ENCODE measurements at places on chromosomes 16 and 17.

DNA sequence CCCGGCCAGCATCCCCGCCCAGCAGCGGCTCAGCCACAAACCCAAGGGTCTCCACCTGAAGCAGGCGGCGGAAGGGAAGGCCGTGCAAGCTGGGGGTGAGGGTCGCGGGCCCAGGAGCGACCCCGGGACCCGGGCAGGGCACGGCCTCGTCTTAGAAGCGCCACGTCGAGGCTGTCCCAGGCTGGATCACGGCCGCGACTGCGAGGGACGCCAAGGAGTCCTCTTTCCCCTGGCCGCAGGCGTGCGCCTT lies 538 bp upstream of the CCNF start:
- DNase-seq = no peak

GRCh38 chr16:83118365-83118764 lies 491.6 kb downstream of the CDH13 start:
- DNase-seq = no peak

- DNase-seq = no peak
Measured at GRCh38 chr17:15263206-15263579, 1.9 kb downstream of the PMP22 start.

GRCh38 chr17:50426472-50426782 lies 409 bp downstream of the ACSF2 start:
- DNase-seq = no peak

GRCh38 chr16:86676254-86676670 lies 97.9 kb downstream of the FOXL1 start:
- no peak for DNase-seq

- no peak for DNase-seq
Measured at GRCh38 chr17:31281061-31281460, 16.0 kb downstream of the OMG start.

- no peak for DNase-seq
Measured at GRCh38 chr16:57801809-57802340, 416 bp downstream of the KIFC3 start.

GRCh38 chr17:82536512-82537201 lies 17.1 kb downstream of the FOXK2 start:
- no peak for DNase-seq

- DNase-seq = no peak
Measured at GRCh38 chr17:73878923-73879322, 234.7 kb upstream of the SDK2 start.

GRCh38 chr17:56159826-56160380 lies 6.6 kb downstream of the ANKFN1 start:
- no peak for DNase-seq

- DNase-seq = peak; percentile 29
Measured at GRCh38 chr17:60087882-60088669, 9.4 kb upstream of the HEATR6 start.

DNA sequence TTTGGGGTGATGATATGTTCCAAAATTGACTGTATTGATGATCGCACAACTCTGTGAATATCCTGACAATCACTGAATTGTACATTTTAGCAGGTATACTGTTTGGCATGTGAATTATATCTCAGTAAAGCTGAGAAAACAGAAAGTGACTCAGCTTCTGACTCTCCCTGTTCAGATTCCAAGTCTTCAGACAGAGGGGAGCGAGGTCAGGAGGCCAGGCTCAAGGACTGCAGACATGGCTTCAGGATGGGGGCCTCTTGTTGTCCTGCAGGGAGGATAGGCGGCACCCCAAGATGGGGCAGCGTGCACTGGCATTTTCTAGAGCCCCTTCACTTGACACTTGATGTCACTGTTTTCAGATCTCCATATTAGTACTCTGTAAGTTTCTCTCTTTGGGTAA lies 45.6 kb downstream of the KNOP1 start:
- no peak for DNase-seq

GRCh38 chr17:11334493-11334892 lies 93.5 kb downstream of the SHISA6 start:
- no peak for DNase-seq

DNA sequence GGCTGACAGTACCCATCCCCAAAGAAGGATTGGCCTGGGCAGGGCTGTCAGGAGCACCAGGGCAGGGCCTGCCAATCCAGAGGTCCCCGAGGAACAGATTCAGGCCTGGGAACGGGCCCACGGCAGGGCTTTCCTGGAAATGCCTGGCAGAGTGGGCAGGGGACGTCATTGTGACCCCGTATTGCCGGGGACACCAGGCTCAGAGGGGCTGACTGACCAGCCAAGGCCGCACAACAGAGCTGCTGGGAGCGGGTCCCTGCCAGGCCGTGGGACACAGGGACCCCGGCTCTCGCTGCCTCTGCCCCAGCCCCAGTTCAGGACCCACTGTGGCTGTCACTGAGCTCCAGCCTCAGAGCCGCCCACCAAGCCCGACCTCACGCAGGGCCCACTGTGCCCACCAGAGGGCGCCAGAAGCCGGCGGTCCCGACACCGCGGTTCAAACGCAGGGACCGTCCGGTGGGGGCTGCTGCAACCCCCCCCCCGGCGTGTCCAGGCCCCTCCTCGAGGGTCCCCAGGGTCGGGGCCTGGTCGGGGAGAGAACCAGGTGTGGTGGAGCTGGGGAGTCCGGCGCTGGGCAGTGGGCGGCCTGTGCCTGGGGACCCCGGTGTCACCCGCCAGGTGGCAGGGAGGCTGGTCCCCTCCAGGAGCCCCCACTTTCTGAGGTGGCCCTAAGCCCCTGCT lies 15.2 kb upstream of the SSTR5 start:
- DNase-seq = peak; percentile 86

GRCh38 chr16:52755396-52755795 lies 208.5 kb upstream of the TOX3 start:
- DNase-seq = no peak

DNA sequence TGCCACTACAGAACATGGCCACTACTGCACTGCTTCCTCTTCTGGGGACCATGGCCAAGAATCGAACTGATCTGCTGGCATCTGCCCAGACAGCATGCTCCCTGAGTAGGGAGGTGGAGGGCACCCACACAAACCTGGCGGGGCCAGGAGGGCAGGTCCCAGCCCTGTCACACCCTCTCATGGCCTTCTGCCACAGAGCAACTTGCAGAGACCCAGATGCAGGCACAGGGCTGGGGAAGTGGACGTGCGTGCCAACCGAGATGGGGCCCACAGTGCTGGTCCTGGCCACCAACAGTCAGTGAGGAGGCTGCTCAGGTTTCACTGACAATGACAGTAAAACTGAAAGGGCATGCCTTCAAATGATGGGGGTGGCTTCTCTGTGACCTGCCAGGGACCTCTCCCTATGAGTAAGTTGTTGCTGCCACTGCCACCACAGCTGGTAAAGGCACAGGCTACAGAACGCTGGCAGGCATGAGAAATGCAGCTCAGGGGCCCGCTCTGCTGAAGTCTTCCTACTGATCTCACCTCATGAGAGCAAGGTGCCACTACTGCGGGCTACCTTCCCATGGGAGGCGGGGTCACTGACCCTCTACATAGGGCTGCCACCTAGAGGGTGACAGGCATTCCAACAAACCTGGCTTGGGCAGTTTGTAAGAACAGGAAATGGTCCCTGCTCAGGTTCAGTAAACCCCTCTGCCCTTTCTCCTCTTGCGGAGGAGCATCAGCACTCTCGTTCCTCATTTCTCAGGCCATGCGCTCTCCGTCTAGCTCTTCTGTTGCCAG lies 15.5 kb downstream of the HIC1 start:
- DNase-seq = peak; percentile 57

DNA sequence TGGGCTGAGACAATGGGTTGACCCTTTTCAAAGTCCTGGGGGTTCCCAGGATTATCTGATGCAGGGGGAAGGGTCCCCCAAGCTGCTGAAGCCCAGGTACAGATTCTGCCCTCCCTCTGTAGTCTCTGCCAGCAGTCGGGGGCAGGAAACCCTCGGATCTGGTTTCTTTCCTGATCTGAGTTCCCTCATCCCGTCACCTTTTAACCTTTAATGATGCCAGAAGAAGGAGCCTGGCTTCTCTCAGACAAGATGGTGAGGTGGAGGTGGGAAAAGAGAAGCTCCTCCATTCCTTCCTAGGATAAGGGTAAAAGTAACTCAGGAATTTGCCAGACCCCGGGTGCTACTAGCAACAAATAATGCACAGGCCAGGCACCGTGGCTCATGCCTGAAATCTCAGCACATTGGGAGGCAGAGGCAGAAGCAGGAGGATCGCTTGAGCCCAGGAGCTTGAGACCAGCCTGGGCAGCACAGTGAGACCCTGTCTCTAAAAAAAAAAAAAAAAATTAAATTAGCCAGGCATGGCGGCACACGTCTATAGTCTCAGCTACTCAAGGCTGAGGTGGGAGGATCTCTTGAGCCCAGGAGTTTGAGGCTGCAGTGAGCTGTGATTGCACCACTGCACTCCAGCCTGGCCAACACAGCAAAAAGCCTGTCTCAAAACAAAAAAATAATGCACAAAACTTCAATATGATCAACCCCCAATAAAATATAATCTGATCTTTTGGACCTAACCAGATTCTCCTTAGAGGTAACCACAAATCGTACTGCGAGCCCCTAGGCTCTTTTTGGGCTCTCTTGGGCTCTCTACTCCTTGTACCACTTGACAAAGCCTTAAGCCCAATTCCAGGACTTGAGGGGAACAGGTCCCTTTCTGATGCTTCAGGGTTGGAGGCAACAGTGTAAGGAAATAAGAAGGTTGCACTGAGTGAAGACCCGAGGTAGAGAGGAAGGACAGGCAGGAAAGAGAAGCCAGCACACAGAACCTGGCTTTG lies 5.7 kb downstream of the CDC42EP4 start:
- no peak for DNase-seq

GRCh38 chr16:71460236-71460635 lies 1.8 kb downstream of the ZNF23 start:
- no peak for DNase-seq

DNA sequence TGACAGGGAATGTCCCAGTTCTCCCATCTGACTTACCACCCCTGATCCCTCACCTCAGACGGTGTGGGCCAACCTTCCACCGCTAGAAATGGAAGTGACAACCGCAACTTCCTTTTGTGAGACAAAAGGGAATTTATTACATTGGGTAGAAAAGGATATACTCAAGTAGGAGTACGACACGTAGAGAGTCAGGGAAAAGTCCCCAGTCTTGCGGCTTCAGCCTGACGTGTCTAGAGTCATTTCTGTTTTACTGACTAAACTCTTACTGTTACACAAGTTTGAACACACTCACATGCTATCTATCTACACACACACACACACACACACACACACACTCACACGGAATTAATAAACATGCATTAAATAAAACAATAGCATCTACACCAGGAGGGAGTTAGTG lies 178.9 kb downstream of the COPRS start:
- DNase-seq = peak; percentile 12

- no peak for DNase-seq
Measured at GRCh38 chr16:70724146-70725023, 38.5 kb upstream of the MTSS2 start.

DNA sequence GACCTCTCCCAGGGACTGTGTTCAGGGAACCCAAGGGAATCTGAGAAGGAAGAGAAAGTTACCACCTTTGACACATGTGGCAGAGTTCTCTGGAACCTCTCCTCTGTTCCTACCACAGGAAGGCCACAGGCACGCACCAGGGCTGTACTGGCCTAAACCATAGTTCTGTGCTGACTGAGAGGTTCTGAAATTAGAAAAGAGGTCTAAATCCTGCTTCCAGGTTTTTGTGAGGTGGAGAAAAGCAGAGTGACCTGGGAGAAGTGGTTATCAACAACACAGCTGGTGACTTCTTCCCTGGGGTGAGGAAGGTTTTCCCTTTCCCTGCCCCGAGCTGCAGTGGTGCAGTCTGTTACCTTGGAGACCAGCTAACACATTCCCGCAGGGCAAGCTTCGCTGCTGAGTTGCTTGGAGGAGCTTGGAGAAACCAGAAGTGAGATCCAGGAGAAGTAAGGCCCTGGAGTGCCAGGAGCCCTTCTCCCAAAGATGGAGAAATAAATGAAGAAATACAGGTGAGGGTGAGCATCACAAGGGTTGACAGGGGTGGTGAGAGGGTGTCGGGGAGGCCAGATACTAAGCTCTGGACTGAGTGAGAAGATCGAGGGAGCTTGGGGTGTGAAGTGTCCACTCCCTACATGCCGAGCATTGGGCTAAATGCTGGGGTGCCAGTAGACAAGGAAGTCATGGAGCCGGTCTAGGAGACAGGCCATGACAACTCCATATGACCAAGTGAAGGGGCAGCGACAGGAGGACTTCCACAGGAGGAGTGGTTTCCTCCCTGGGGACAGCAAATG lies at the start of gene VWA3A:
TSS of gene VWA3A (plus strand) at position 399 of the 791 bp plus-strand sequence. CDS start at position 496, 97 bp downstream.
- DNase-seq = no peak

GRCh38 chr17:41835800-41836549 lies at the start of gene NT5C3B:
Gene NT5C3B, minus strand, starts transcription at chr17:41836232. Its CDS starts 39 bp downstream, at chr17:41836193.
- peak; percentile 46 for DNase-seq

- DNase-seq = no peak
Measured at GRCh38 chr17:43591779-43592562, 45.8 kb upstream of the ETV4 start.

- no peak for DNase-seq
Measured at GRCh38 chr17:28545787-28546415, 6.5 kb downstream of the UNC119 start.

- DNase-seq = no peak
Measured at GRCh38 chr16:72873853-72874252, 174.1 kb downstream of the ZFHX3 start.

GRCh38 chr16:65758620-65759019 lies 607.9 kb upstream of the CDH5 start:
- no peak for DNase-seq

- DNase-seq = no peak
Measured at GRCh38 chr16:70749681-70750601, 51.0 kb downstream of the VAC14 start.

DNA sequence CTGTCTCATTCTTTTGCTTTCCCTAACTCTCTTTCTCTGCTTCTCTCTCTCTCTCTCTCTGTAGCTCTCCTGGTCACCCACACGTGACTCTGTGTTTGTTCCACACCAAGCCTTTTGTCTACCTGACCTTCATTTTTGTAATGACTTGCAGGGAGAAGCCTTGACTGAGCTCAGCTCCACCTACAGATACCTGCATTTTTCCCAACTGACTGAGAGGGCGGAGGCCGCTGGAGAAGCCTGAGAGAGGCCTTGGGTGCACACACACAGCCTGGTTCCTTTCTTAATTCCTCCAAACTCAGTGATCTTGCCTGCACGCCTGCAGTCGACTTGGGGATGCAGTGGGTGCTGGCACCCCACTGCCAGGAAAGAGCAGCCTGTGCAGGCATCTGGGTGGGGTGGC lies 68.8 kb downstream of the LYRM1 start:
- no peak for DNase-seq

- DNase-seq = no peak
Measured at GRCh38 chr17:37219876-37220606, 155.7 kb upstream of the C17orf78 start.

GRCh38 chr16:27320261-27321012 lies 6.7 kb downstream of the IL4R start:
- DNase-seq = no peak

DNA sequence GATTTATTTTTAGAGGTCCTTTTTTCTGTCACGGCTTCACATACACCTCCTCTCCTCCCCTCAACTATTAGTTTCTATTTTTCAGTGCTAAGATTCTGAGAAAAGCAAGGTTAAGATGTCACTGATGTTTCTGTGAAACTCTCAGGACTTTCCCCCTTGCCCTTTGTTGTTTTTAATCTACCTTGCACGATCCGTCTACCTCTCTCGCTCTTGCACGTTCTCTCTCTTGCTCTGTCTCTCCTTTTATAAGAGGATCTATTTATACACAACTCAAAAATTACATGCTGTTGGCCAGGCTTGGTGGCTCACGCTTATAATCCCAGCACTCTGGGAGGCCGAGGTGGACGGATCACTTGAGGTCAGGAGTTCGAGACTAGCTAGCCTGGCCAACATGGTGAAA lies 43.6 kb downstream of the RPA1 start:
- no peak for DNase-seq

Data from stimulated activated effector memory CD8-positive, alpha-beta T cell treated with anti-CD3 and anti-CD28 coated beads, Interleukin-12 subunit alpha, Interleukin-12 subunit beta, amount 100 ng/mL, for 72 hours (primary cell).